ENCODE measurements at places on chromosomes 12 and 14.
A peak's percentile ranks its signal among the peaks of the same experiment; 100 is the strongest.

GRCh38 chr12:109222062-109222461 lies 87.0 kb downstream of the FOXN4 start:
- DNase-seq: no peak

GRCh38 chr12:77965790-77966189 lies 135.1 kb downstream of the NAV3 start:
- no peak for DNase-seq

DNA sequence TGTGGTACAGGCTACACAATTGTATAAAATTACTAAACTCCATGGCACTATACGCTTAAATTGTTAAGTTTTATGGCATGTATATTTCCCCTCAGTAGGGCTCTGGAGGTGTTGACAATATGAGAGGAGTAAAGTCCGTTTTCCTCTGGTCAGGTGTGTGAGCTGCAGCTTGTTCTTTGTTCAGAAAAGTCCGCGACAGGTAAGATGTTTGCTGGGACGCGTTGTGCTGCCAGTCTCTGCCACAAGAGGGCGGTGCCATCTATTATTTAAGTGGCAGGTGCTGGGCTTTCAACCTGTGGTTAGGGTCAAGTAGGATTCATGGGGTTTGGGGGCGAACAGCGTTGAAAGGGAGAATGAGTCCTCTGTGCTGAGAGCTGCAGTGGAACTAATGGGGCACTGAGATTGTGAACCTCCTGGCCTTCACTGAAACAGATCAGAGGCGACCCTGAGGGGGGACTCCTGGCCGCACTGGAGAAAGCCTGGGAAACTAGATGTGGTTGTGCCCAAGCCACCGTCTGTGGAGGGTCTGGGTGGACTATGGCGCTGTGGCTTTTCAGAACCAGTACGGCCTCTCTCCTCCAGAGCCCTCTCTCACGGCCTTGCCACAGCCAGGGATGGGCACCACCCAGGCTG lies 179.0 kb downstream of the SLC15A4 start:
- no peak for DNase-seq

GRCh38 chr12:71430756-71431155 lies 8.8 kb upstream of the LGR5 start:
- DNase-seq: no peak

DNA sequence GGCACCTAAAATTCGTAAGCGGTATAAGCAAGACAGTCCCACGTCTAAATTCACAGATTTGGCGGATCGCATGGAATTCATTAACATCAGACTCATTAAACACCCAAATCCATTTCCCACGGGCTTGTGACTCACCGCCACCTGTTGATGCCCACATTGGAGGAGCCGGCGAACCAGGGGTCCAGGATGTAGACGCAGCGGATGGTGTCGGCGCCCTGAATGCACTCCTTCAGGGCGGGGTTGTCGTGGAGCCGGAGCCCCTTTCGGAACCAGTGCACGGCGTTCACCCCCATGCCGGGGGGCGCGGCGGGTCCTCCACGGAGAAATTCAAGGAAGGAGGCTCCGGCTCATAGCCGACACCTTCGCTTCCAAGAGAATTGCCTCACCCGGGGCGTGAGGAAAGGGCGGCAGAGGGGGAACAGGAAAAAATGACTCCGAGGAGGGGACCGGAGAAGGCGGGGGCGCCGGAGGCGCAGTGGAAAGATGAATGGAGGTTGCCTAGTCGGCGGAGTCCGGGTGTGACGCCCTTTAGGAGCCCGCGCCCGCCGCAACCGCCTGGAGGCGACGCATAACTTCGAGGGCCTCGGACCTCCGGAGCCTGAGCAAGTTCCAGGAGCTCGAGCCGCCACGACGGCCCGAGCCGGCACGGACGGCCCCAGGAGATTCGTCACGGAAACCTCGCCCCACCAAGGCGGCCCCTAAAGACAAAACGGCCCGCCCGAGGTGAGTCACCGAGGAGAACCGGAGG lies 506 bp downstream of the CRY1 start:
- no peak for DNase-seq

- DNase-seq: no peak
Measured at GRCh38 chr14:23123419-23123818, 4.4 kb upstream of the CEBPE start.

DNA sequence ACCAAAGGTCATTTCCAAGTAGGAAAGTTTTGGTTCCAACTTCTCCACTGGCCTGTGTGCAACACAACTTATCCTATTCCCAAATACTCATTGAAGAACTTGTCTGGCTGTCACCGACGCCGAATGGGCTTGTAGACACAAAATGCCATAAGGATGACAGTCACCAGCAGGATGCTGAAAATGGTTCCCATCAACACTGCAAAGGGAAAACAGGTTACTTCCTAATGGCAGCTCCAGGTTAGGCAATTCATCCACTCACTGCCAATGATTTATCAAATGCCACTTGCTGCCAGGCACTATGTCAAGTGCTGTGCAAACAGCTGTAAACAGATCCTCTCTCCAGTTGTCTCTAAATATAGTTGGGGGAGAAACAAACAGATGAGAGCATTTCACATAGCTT lies 6.1 kb downstream of the C12orf76 start:
- no peak for DNase-seq

DNA sequence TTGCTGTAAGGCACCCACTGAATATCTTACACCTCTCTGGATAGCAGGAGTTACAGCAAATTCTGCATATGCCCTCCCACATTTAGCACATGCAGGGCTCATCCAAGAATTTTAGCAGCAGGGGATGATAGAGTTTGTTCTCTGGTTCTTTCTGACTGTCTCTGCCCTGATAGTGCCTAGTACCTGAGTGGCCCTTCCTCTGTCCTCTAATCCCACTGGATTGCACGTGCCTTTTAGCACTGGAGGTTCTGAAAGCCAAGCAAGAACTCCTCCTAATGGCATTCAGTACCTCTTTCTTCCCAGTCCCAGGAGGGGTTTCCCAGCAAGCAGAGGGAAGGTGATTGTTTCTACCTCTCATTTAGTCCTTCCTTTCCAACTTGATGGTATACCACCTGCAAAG lies 406.4 kb downstream of the ZFP36L1 start:
- no peak for DNase-seq

- no peak for DNase-seq
Measured at GRCh38 chr14:88546621-88547385, 8.0 kb downstream of the PTPN21 start.

DNA sequence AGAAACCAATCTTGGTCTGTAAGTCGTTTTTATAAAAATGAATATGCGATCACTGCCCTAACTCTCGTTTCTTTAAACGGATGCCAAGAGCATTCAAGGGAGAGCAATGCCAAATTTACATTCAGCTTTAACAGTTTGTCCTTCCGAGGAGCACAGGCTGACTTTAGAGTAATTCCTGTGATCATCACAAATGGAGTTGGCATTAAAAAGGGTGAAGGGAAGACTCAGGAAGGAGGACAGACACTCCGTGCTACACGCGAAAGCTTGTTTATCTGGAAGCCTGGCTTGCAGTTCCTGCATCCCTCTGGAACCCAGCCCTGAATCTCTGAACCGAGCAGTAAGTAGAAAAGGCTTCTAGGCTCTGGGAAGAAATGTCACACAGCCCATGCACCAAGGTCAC lies 78.4 kb downstream of the PAPOLA start:
- DNase-seq: no peak

DNA sequence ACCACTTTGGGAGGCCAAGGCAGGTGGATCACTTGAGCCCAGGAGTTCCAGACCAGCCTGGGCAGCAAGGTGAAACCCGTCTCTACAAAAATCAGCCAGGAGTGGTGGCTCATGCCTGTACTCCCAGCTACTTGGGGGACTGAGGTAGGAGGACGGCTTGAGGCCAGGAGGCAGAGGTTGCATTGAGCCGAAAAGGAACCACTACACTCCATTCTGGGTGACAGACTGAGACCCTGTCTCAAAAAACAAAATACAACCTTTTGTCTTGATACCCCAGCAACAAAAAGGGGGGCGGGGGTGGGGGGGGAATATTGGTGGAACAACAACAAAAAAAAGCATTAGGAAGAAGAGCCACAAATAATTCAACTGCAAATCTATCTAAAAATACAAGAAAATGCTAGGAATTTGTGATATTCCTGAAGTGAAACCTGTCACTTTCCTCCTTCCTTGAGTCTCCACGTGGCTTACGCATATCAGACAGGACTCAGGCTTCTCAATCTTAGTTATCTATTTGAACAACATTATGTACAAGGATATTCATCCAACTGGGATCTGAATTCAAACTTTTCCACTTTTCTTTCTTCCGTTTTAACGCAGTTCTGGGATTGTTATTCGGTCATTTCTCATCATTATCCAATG lies 1.3 kb downstream of the R3HDM2 start:
- no peak for DNase-seq

- DNase-seq: peak; percentile 40
Measured at GRCh38 chr12:13534645-13535398, 338.3 kb downstream of the EMP1 start.

- DNase-seq: no peak
Measured at GRCh38 chr12:6264402-6265037, 46.0 kb upstream of the PLEKHG6 start.

DNA sequence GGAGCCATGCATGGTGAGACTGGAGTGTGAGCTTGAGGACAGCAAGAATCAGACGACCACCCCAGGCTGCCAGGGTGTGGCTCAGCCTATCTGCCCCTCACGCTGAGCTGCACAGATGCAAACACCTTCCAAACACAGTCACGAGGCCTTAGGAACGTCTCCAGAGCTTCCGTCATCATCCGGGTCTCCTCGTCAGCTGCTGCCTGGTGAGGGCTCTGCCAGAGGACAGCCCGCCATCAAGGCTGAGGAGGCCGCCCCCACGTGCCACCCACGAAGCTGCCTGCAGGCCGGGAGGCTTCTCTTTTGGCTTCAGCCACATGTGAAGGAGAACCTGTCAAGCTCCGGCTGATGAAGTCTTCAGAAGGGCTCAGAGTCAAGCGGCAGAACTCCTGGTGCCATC lies 13.4 kb downstream of the DDX51 start:
- no peak for DNase-seq

DNA sequence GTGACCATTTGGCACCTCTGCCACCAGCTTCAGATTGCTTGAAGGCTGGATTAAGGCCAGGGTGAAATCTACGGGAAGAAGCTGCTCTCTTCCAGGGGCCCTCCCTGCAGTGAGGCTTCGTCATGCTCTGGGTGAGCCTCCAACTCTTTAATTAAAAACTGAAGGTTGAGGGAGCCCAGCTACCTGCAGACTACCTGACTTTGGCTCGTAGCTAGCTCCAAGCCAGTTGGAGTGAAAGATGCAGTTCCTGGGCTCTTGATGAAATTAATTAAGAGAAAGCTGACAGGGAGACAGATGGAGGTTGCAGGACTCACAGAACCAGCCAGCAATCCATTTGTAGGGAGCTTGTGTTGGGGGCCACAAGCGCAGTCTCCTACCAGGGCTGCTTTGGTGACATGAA lies 168.5 kb upstream of the SFSWAP start:
- DNase-seq: no peak

DNA sequence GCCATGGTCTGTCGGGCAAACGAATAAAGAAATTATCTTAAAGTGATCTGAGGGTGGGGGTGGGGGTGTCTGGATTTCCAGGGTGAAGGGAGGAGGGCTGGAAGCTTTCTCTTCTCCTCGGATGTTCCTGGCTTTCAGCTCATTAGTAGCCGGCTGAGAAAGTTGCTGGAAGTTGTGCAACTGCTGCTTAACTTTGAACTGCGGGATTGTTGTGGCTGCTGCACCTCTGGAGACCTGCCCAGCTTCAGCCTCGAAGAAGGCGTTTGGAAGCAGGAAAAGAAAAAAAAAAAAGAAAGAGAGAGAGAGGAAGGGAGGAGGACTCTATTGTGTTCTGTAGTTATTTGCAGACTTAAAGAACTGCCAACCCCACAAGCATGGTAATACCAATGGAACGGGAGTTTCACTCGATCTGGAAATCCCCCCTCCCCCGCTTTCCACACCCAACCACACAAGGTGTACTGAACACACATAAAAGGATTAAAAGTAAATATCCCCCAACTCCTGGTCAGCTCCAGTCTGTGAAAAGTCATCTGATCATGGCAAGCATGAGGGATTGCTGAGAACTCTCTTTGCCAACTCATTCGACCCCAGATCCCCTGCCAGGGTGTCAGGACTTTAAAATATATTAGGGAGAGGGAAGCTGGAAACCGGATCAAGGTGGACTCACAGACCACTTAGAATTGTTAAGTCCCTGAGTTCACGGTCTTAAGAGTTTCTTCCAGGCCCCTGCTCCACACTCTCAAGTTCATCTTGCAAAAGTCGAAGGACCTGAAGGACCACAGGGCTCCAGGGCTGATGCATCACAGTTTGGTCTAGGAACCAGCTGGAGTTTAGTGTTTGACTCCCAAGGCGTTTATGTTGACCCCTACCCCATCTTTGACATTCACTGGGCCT lies at the start of gene RASSF9:
Gene RASSF9, minus strand, starts transcription at position 213 of the 894 bp plus-strand sequence. Its CDS starts 208 bp downstream, at position 5.
- no peak for DNase-seq

- peak; percentile 85 for DNase-seq
Measured at GRCh38 chr14:74922752-74923401, at the start of gene RPS6KL1. TSS of gene RPS6KL1 (minus strand) at chr14:74923260. CDS start at chr14:74921541, 1,719 bp downstream.

DNA sequence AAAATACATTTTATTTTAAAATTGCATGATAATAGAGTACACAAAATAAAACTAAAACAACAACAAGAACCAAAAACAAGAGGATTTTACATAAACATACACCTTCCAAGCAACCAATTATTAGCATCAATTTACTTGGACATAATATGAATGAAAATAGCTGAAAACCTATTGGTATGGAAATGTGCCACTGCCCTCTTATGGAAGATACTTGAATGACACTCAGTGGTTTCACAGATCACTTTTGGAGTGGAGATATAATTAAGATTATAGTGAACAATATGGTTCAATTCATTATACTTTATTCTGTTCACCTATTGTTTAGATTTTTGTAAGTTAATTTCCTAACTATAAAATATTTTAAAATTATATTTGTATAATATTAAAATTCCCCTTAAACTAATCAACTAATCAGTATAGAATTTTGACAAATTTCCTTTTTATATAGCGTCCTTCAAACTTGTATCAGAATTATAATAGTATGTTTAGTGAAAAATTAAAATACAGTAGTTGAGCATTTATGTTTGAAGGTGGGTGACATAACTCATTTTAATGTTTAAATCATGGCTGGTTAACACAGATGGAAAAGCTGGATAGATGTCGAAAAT lies 70.1 kb downstream of the SLC6A15 start:
- no peak for DNase-seq

- no peak for DNase-seq
Measured at GRCh38 chr14:77892381-77892871, 92.5 kb downstream of the ADCK1 start.
